ENCODE measurements at places on chromosomes 6 and 20.

- no peak for DNase-seq
Observed at GRCh38 chr6:26561533-26562466, 23.6 kb downstream of the HMGN4 start.

DNA sequence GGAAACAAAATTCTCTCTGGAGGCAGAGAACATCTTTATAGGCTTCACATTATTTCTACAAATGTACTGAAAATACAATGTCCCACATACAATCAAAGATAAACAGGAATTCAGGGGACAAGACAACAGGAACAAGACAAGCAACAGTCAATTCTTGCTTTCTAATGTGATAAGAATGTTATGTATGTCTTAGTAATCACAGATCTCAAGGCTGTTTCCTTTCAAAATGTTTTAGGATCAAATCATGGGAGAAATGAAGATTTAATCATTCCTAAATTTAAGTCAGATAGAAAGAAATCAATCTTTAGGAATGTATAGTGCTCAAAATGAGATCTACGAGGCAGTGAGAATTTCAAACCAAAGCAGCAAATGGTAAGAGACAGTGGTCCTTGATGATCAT, 32.1 kb downstream of the NEDD9 start:
- no peak for DNase-seq

GRCh38 chr6:106470811-106471210, 110.3 kb downstream of the CRYBG1 start:
- no peak for DNase-seq

- no peak for DNase-seq
Observed at GRCh38 chr20:10318291-10319024, 99.8 kb downstream of the SNAP25 start.

- DNase-seq = no peak
Observed at GRCh38 chr20:6401893-6402557, 279.2 kb upstream of the FERMT1 start.

DNA sequence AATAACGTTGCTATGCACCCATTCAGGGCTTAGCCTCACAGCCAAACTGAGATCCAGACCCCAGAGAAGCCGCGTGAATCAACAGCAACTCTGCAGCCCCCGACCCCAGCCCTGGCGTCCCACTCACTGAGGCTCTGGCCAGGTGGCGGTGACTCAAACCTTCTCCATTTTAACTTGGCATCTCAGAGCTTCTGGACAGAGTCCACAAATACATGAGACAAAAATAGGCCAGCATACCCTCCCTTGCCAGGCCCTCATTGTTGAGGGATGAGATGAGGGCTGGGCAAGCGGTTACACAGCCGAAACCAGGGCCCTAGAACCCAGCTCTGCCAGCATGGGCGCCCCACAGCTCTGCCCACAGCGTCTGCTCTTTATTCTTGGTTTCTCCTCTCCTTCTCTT, 118.4 kb downstream of the MYLK4 start:
- DNase-seq = no peak

- no peak for DNase-seq
Observed at GRCh38 chr20:25282034-25282781, 34.3 kb downstream of the PYGB start.

DNA sequence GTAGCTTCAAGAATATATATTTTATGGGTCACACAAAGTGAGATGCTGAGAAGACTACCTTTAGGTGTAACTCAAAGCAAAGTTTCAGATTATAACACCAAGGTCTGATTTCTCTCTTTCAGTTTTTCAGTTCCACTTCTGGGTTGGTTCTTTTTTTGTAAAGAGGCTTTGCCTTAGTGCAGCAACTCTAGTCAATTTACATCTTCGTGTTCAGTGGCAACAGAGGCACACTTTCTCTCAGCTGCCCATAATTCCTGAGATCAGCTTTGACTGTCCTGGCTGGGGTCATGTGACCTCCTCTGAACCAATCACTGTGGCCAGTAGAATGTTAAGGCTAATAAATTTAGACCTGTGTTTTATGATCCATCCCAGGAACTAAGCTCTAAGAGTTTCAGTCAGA, 120.2 kb downstream of the TINAG start:
- DNase-seq = no peak

DNA sequence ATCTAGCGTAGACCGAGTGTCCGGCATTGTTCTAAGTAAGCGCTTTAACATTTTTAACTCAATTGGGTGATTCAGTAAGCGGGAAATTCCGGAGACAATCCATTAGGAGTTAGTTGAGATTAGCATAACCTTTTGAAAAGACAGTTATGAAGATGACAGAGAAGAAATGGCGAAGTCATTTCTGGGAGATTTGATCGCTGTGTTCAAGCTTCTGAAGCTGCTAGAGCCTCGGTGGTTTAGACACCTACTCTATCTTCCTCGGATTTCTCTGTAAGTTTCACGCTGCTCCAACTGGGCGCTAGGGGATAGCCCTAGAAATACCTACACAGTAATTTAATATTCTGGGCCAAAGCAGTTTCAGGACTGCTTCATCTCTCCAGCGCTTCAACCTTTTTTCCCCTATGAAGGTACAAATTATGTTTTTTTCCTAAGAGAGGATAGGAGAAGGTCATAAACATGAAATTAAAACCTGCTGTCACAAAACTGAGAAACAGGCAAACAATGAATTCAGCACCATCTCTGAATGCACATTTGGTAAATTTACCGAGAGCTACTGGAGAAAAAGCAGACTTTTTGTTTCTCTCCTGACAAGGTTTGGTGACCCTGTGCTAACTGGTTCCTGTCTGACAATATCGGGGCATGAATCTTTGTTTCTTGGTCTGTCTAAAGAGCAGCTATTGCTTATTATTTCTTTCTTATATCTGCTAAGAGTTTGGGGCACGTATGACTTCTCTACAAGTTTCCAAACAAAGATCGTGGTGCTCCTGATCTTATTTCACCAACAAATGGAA, 22.4 kb downstream of the ZNF311 start:
- no peak for DNase-seq

DNA sequence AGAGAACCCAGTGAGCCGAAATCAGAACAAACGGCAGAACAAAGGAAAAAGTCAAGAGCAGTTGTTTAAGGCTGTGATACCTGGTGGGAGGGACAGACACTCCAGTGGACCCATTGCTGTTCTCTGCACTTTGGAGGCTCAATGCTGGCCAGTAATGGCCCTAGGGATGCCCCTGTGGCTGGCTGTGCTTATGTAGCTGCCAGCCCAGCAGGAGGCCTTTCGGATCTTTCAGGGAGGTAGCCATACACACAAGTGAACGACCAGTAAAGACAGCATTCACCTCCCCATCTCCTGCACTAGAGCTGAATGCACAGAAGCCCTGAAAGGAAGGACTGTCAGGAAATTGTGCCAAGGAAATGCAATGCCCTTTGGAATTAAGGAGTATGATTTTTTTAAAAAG, 34.3 kb downstream of the GPLD1 start:
- no peak for DNase-seq

DNA sequence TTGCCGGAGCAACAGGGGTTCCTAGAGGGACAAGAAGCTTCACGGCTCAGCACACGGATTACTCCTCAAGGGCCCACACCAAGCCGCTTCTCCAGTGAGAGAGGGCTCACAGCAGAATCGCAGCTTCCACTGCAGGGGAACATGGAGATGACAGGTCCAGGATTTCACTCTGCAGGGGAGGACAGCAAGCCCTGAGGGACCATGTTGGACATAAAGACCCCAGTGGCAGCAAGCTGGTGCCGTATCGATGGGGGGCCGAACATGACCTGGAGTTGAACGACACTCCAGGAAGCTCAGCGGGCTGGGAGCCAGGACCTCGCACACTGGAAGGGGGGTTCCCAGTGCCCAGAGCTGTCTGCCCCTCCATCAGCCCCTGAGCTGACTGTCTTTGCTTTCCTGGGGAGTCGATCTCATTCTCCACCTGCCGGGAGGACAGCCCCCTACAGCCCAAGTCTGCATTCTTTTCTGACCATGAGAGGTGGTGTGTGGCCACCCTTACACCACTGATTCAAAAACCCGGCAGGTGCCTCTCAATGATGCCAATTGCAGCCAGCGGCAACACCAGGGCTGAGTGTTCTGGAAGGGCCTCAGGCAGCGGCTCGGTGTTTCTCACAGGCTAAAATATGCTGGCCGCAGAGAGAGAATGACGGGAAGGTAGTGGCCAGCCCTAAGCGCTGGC, 194.5 kb upstream of the CDH4 start:
- no peak for DNase-seq

DNA sequence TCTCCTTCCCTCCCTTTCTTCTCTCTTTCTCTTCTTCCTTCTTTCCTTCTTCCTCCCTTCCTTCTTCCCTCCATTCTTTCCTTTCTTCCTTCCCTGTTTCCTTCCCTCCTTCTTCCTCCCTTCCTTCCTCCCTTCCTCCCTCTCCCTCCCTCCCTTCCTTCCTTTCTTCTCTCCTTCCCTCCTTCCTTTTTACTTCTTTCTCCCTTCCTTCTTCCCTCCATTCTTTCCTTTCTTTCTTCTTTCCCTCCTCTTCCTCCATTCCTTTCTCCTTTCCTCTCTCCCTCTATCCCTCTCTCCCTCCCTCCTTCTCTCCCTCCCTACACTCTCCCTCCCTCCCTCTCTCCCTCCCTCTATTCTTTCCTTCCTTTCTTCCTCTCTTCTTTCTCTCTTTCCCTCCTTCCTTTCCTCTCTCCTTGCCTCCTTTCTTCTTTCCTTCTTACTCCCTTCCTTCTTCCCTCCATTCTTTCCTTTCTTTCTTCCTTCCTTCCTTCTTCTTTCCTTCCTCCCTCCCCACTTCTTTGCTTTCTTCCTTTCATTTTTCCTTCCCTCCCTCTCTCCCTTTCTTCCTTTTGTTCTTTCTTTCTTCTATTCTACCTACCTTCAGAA, 200.4 kb upstream of the SSTR4 start:
- no peak for DNase-seq

DNA sequence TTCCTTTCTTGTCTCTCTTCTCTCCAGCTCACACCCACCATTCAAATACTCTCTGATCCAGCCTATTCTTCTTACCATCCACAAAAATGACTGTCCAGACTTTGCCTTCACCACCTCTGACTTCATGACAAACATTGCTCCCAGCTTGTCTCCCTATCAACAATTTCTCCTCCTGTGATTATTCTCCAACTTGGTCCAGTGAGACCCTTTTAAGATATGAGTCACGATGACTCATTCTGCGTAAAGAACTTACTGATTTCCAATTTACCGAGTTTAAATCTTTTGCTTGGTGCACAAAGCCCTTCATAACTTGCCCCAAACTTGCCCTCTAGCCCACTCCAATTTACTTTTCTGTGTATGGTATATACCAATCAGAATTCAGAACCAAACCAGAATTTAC, 833.2 kb downstream of the MAFB start:
- no peak for DNase-seq

DNA sequence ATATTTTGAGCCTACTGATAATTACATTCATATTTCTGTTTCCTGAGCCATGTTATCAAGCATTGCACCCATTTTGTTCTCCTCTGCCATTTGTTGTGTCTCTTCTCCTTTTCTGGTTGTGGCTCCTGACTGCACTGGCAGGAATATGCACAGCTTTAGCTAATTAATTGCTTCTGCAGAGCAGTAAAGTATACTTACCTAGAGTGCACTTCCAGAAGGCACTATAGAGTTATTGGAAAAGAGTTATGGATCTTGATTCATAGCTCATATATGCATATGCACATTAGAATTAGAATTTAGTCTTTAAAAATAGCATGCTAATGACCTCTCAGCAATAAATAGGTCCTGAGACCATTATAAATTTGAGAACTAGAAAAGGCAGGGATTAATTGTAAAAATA, 262.6 kb downstream of the NKAIN2 start:
- DNase-seq = no peak

GRCh38 chr6:34832942-34833341, 41.1 kb downstream of the BLTP3A start:
- DNase-seq = no peak

GRCh38 chr6:73558624-73559398, 38.0 kb upstream of the EEF1A1 start:
- DNase-seq = no peak

GRCh38 chr6:130520221-130520620, 154.4 kb downstream of the TMEM200A start:
- no peak for DNase-seq

GRCh38 chr6:118320652-118321051, 227.4 kb upstream of the PLN start:
- no peak for DNase-seq

- DNase-seq = no peak
Observed at GRCh38 chr6:22043284-22043962, 253.4 kb downstream of the PRL start.

- no peak for DNase-seq
Observed at GRCh38 chr6:20629509-20629908, 95.3 kb downstream of the CDKAL1 start.

DNA sequence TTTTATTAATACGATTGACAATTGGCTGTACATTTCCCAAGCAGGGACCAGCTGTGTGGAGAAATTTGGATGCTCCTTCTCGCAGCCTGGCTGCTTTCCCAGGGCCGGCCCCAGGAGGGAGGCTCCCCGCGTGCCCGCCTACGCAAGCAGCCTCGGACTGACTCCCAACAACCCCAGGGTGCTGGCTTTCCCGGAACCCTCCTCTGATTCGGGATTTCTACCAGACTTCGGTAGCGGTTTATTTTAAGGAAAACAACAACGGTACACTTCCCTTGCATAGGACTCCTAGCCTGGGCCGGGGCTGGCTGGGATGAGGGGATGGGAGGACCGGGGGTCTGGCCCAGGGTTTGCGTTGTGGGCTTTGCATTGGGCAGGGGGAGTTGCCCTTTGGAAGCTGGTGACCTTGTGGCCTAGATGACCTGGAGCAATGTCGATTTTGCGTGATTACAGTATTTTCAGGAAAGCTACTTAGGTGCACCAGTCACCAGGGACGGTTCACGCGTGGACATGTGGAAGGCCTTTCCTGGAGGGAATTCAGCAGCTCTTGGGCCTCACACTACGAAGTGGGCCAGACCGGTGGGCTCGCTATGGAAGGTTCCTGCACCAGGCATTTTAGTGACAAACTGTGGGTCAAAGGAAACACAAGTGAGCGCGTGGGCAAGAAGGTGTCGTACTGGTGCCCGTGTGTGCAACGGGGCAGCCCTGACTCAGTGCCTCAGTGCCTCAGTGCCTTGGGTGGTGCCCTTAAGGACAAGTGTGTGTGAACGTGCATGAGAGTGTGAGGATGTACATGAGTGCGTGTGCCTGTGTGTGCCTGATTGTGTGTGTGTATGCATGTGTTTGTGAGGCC, 20.7 kb upstream of the PHACTR3 start:
- DNase-seq = no peak
